GM10248 (cell line): ENCODE measurements at places on chromosomes 12 and 14.
A peak's percentile ranks its signal among the peaks of the same experiment; 100 is the strongest.

GRCh38 chr14:102282751-102283465, 22.1 kb downstream of the MOK start:
- no peak for DNase-seq

DNA sequence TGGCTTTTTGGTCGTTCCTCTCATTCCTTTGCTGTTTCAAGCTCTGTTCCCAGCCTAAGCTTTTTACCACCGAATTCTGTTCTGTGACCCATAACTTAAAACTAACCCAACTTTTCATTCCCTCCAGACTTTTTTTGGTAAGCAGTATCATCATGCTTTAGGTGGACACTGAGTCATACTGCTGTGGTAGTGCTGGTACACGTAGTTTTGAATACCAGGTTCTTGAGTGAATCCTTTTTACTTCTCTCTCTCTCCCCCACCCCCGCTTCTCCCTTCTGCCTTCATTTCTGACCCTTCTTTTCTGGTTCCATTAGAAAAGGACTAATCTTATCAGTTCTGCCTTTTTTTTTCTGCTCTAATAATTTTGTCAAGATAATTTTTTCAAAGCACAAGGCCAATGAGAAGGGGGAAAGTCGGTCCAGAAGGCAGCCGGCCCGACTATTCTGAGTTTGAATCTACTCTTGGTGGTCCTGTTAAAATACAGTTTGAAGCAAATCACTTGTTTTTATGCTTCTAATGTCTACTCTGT, 2.3 kb upstream of the MDM2 start:
- DNase-seq: no peak

GRCh38 chr12:66862356-66862985, 183.6 kb upstream of the GRIP1 start:
- DNase-seq: no peak

DNA sequence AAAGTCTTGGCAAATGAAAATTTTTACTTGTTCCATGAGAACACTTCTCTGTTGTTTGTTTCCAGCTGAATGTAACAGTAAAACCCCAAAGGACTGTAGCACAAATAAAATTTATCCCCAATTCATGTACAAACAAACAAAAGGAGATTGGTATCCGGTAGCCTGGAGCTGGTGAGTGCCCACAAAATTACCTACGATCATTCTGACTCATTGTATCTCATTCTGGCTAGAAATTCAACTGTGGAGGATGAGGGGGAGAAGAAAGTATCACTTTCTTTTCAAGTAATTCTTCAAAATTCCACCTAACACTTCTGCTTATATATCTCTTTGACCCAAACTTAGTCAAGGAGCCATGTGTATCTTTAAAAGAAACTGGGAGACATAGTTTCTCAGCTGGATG, 268.5 kb downstream of the ALG10B start:
- DNase-seq: peak; percentile 7

DNA sequence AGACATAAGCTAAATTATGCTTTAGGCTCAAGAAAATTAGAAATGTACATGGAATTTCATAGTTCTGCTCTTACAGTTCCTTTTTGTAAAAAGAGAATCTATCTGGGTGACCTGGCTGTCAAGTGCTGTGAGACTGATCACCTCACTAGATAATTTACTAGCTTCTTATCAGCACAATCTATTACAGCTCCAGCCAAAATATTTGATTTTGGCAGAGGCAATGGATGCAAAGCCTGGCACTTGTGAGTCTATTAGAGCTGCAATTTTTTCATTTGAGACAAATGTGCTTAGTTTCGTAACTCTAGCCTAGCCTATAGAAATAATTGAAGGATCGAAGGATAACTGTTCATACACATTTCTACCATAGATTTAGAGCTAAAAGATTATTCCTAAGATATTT, 927.5 kb downstream of the SLC6A15 start:
- no peak for DNase-seq

DNA sequence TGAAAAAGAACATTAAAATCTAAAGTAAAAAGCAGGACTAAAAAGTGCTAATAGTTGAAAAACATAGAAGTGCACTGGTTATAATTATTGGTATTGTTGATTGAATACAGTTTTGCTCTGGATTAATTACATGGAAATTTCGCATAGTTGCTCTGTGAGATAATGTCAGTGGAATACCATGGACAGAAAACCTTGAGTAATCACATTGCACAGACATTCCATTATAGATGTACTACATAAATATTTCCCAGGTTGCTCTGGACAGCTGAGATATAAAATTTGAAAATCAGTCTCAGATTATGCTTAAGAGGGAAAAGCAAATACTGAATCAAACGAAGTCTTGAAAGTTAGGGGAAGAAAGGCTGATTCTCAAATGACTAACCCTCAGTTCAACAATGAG, 439.3 kb upstream of the FLRT2 start:
- DNase-seq: no peak

- peak; percentile 32 for DNase-seq
Observed at GRCh38 chr14:50928002-50928635, 16.2 kb downstream of the PYGL start.

DNA sequence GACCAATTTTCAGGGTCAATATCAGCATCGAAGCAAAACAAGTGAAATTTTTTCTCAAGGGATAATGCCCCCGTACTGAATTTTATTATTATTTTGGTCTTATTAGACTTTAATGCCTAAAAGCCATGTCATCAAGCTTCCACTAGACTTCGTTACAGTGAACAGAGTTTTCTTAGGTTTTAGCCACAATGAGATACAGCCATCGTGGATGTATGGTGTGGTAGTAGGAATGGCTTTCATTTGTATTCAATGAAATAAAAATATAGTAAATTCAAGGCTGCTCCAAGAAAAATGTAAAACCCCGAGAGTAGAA, 11.7 kb downstream of the TAOK3 start:
- no peak for DNase-seq

GRCh38 chr14:102278631-102278935, 26.4 kb downstream of the MOK start:
- no peak for DNase-seq

DNA sequence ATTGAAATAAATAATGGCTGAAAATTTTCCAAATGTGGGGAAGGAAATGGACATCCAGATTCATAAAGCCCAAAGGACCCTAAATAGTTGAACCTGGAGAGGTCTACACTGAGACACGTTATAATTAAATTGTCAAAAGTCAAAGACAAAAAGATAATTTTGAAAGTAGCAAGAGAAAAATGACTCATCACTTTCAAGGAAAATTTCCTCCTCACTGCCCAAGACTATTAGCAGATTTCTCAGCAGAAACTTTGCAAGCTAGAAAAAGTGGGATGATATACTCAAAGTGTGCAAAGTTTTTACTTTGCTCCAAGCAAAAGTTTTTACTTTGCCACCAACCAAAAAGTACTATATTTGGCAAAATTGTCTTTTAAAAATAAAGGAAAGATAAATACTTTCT, 15.9 kb upstream of the KRT83 start:
- no peak for DNase-seq

- DNase-seq: no peak
Observed at GRCh38 chr12:77102123-77102522, 36.8 kb upstream of the E2F7 start.

DNA sequence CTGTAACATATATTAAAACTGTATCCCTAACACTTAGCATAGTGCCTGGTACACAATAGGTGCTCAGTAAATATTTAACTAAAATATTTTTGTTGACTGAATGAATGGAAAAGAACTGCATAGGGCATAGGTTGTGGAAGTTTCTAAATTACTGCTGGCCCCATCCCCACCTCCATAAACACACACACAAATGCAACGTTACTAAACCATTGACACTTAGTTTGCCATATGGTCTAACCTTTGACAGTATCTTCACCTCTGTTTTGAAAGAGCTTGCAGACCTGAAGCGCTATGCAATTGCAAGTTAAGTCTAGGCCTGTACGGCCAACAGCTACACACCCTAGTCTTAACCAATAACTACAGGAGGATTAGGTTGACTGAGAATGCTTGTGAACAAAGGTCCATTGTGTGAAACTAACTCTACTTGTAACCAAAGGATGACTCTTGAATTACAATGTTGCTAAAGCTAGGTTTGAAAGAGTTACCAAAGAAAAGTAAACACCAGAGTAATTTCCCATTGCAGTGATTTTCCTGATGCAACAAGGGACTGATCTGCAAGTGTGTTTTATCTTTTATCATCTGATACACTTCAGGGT, 924 bp upstream of the MANSC1 start:
- DNase-seq: no peak

- DNase-seq: no peak
Observed at GRCh38 chr12:122981036-122981471, 573 bp downstream of the ARL6IP4 start.

GRCh38 chr12:61701471-61701870, 558.7 kb upstream of the USP15 start:
- DNase-seq: no peak

DNA sequence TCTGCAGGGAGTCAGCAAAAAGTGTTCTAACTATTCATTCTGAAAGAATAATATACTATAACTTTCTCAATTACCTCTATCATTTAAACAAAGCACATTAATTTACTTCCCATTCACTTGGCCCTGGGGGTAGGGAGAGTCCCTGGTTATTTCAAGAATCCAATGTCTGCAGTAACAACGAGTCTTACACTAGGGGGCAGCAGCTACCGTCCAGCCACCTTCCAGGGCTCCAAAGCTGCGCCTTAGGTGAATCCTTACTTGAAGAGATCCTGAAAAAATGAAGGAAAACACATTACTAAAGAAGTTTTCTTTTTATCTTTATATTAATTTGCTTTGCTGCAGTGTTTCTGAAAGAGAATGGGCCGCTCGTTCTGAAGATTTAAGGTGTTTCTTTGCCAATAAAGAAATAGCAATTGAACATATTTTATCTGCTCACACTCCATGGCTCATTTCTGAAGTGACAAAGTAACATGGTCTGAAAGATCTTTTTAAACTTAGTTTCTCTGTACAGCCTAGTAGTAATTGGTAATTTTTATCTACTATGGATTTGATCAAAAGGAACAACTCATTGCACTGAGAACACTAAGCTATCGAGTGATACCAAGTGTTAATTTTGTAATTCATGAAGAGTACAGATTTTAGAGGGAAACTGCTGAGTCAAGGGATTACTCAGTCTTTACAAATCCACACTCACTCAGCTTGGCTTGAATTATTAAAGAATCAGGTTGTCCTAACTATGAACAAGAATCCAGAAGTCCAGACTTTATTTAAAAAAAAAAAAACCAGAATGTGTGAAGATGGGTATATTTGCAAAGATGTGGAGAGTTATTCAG, 27.6 kb downstream of the BHLHE41 start:
- peak; percentile 67 for DNase-seq

- DNase-seq: no peak
Observed at GRCh38 chr12:22014041-22014782, 31.8 kb upstream of the CMAS start.

DNA sequence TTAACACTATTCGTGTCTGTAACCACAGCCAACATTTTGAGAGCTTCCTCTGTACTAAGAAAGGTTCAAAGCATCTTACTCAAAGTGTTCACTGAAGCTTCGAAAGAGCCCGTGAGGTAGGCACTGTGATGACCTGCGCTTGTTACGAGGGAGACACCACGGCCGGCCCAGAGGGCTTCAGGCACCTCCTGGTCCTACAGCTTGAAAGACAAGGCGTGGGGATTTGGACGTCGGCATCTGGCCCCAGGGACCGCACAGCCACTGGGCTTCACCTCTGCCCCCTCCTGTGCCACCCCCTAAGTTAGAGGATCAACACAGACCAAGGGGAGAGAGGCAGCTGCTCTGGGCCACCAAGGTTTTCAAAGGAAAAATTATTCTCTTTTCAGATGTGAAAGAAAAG, 75.6 kb downstream of the RIMBP2 start:
- DNase-seq: no peak

DNA sequence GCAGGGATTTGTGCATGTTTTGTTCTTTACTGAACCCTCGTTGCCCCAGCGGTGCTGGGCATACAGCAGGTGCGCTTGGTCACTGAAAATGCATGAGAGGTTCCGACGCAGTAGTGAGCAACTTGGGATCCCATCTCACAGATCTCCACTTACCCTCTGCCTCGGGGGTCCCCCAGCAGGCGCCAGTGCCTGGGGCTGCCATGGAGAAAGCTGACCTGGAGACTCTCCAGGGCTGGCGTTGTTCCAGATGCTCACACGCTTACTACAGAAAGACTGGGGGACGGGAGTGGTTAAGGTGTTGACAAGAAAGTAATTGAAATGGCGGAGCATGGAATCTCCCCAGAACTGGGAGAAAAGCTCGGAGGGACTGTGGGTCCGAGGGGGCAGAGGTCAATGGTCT, 14.2 kb downstream of the GLT1D1 start:
- DNase-seq: no peak

DNA sequence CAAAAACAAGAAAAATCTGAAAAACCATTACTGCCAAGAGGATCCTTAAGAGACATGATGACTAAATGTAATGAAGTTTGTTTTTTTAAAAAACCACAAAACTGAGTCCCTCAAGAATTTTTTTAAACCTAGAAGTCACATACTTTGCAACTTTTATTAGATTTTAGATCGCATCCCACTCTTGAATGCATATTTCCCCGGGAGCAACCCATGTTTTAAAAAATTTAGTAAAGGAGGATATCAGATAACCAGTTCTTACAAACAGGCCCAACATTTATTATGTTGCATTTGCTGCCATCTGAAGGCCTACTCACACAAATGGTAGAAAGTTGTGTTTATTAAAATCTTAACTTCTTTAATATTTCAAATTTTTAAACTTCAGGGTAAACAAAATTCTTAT, 44.3 kb upstream of the CCT2 start:
- no peak for DNase-seq

DNA sequence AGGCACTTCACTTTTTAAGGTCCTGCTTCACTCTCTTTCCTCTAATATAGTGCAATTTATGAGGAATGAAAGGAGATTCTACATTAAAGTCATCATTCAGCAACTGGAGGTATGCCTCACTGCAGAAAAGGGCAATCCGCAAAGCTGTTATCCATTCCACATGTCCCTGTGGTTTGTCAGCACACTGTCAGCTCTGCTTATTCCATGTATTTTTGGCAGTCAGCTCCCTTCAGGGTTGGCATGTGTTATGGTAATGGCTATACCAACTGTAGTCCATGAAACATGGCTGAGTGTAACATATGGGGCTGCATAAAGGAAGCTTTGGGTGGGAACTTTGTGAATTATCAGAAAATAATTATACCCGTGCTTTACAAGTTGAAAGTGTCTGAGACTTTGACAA, 154.1 kb downstream of the GALC start:
- no peak for DNase-seq

GRCh38 chr12:98939350-98939749, 294.3 kb downstream of the APAF1 start:
- no peak for DNase-seq

GRCh38 chr12:105858981-105859710, 279.6 kb downstream of the NUAK1 start:
- DNase-seq: no peak
